Osteoblast (primary cell): ENCODE measurements at places on chromosomes 13 and 19. TPM values are rescaled to one million over a fixed set of nuclear protein-coding genes. Genes with fewer than 3 reads are reported as not detected.

- DNase-seq = no peak
These were observed 4.4 kb downstream of the TRIM13 start for GRCh38 chr13:50001287-50001686.

- DNase-seq = peak; percentile 68
These were observed 14.6 kb upstream of the DNMT1 start for GRCh38 chr19:10209315-10209714.

DNA sequence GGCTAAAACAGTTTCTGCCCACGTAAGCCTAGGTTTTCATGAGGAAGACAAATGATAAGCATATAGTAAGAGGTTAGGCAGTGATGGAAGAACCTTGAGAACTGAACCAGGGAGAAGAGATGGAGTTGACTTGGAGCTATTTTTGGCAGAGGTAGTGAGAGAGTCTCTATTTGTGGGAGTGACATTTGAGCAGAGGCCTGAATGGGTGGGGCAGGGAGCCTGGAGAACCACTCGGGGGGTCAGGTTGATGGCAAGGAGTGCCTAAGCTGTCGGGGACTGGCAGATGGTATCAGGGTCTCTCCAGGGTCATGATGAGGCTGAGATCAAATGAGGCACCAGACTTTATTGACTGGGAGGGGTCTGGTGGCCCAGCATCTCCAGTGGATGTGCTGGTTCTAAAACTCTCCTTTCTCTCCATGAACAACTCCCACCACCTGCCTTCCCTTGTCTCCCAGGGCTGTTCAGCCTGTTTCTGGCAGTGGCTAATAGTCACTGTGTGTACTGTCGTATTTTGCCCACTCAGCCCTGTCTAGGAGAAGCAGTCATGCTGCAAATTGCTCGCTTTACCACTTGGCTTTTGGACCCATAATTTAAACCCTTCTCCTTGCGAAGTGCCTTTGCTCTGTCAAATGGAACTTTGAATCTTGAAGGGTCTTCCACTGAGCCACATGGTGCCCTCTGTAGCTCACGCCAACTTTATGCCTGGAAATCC, 3.6 kb downstream of the MAU2 start:
- peak; percentile 62 for DNase-seq

GRCh38 chr19:50204811-50205675, 1.6 kb downstream of the MYH14 start:
- peak; percentile 80 for DNase-seq

DNA sequence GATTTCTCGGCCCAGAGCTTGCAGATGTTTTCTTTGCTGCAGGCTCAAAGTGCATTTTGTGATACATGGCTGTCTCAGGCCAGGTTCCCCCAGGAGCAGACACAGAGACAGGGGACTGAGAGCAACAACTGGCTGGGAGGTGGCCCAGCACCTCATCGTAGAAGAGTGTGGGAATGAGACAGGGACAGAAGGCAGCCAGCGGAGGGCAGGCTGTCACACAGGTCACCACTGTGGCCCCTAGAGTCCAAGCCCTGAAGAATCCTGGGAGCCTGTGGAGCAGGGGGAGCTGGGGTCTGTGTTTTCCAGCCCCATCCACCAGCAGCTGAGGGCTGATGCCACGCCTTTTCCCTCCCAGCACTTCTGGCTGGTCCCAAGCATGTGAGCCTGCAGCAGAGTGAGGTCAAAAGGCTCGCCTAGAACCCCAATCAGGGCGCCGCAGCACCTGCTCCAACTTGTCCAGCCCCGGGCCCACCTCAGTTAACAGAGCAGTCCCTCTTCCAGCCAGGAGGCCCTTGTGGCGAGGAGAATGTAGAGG, 723.8 kb downstream of the UQCRFS1 start:
- no peak for DNase-seq

DNA sequence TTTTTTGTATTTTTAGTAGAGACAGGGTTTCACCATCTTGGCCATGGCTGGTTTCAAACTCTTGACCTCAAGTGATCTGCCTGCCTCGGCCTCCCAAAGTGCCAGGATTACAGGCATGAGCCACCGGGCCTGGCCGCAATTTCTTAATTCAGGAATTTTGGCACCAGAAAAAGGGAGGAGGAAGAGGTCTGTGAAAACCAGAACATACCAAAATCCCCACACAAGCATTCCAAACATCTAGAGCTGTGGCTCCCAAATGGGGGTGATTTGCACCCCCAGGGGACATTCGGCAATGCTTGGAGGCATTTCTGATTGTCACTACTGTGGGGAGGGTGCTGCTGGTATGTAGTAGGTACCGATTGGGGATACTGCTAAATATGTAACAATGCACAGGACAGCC, 40.2 kb upstream of the ABCC4 start:
- no peak for DNase-seq

GRCh38 chr13:47457626-47458025, 543.4 kb downstream of the SUCLA2 start:
- DNase-seq = peak; percentile 49

GRCh38 chr13:26459276-26460131, 98.0 kb upstream of the WASF3 start:
- DNase-seq = no peak

- DNase-seq = no peak
These were observed 223.0 kb downstream of the LHFPL6 start for GRCh38 chr13:39379667-39380655.

- DNase-seq = no peak
These were observed 417.1 kb downstream of the OLFM4 start for GRCh38 chr13:53445686-53446085.

- peak; percentile 17 for DNase-seq
These were observed 88.1 kb downstream of the TSHZ3 start for GRCh38 chr19:31261019-31261602.

DNA sequence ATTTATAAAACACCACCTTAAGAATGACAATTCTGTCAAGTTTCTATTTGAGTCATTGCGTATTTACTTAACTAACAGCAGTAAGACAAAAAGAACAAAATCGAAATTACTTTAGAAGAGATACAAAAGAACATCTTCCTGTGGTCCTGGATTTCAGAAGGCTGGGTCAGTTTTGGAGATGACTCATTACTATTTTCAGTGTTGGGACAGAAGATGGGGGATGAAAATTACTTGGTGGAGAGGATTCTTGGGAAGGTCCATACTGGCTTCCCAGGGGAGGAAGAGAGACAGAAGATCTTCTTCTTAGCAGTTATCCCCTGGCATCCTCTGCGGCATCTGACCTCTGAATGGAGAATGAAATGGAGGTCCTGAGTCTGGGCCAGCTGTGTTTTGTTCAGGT, 33.5 kb upstream of the CSNK1A1L start:
- DNase-seq = no peak

DNA sequence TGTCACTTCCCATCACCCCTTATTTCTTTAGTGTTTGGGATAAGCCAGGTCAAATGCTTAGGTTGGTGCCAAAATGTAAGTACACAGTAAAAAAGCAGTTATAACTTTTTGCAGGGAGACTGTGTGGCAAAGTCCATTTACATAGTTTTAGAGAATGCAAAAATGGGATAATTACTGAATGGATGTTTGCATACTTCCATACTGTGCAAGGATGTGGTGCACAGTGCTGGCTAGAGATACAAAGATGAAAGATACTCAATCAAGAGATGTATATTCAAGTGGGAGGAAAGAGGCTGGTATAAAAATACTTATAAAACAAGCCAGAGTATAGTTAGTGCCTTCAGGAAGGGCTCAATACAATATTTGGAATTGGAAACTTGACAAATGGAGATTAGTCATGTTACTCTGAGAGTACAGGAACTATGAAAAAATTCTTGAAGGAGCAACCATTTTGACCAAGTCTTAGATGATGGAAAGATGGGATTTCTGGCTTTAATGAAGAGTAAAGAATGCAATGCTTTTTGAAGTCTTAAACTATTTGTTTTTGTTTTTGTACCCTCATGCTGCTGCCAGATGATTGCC, 8.0 kb downstream of the PDS5B start:
- DNase-seq = no peak

DNA sequence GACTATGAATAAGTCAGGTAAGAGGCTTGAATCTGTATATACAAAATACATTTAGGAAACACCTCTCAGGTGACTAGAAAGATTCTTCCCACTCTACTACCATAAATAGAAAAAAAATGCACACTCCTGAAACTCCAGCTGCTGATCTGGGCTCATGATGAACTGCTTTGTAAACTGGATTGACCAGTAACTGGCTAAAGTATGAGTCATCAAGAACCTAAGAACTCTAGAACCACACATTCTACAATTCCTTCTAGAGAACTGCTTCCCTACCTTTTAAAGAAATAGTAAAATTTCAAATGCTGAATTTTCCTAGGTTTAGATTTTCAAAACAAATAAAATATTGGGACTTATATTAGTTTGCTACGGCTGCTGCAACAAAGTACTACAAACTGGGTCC, 55.2 kb downstream of the ELF1 start:
- peak; percentile 64 for DNase-seq

DNA sequence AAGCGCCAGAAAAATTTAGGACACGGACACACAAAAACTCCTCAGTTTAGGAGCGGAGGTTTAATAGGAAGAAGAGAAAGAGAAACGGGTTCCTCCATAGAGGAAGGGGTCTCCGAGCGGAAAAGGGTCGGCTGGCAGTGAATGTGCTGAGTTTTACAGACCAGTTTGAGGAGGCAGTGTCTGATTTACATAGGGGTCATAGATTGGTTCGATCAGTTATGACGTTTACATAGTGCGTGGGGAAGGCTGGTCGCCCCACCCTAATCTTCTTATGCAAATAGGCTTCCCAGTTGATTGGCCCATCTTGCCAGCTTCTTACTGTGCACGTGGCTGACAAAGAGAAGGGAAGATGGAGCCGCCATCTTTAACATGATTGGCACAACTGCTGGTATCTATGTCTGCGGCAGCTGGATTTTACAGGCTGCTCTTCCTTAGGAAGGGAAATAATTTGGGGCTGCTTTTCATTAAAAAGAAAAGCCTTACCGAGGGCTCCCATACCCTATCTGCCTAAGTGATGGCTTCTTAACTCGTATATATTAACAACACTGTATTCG, 1.2 kb upstream of the ZNF225 start:
- peak; percentile 60 for DNase-seq

DNA sequence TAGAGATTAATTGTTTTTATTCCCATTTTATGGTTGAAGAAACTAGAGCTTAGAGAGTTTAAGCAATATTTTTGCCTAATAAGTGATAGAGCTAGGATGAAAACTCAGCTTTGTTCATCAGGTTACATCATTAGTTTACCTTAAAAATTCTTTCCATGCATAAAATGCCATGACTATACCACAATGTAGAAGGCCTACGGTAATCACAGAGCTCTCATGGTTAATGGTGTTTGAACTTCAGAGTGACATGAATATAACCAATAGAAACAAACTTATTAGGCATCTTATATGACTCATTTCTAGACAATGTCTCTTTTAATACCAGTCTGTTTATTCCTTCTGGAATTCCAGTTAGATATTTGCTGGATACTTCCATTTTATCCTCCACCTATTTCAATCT, 78.5 kb downstream of the FGF9 start:
- DNase-seq = no peak

DNA sequence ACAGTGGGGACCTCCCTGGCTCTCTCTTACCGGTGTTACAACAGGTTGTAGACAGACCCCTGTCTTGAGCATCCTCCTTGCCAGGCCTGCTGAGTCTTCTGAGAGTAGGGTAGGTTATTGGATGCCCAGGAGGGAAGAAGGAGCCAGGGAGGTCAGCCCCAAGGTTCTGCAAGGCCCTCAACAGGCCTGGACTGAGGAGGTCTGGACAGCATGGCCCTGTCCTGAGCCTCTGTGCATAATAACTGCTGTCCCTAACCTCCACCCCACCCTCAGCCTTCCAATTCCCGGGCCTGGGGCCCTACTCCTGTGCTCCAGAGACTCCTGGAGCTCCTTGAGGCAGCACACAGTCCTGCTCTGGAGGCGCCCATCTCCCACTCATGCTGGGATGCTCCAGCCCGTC, 336 bp downstream of the CD22 start:
- DNase-seq = peak; percentile 42

DNA sequence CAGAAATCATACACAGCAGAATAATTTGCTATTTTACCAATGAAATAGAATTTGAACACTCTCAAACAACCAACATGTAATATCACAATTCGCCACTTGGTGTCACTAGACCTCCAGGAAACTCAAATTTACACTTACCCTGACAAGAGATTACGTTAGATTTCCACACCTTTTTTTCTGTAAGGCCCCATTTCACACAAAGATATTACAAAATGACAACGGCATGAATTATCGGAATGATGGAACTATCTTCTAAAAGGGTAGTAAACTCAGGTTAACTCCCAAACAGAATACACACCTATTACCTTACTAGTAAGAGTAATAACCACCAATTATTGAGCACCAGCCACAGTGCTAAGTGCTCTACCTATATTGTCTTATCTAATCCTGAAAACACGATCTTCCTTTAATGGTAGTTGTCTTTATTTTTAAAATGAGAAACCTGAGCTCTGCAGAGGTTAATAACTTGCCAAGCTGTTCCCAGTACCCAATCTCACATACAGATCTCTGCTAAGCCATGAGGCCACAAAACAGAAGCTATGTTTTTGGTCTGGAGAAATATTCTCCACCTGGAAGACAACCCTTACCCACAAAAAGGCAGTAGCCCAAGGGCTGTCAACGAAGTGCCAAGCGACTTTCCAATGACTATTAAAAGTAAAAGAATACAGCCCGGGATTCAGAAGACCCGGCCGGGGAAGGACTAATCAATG, 152.4 kb downstream of the DCLK1 start:
- DNase-seq = peak; percentile 91

DNA sequence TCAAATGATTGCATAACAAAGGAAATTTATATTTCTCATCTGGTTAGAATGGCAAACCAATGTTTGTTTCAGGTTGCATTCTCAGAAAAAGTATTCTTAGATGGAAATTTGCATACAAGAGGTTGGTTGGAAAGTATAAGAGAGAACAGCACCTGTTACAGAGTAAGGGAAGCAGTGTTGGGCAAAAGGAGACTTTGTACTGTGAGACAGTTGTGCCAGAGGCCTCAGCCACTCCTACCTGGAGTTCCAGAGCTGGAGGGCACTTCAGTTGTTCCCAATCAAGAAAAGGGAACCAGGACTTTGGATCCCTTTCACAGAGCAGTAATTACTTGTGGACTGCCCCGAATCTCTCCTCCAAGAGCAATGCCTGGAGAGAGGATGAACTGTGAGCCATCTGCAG, 81.8 kb downstream of the SPRY2 start:
- DNase-seq = no peak

GRCh38 chr19:14203177-14203576, 2.8 kb downstream of the ADGRL1 start:
- DNase-seq = peak; percentile 31

GRCh38 chr13:28564030-28564429, 69.1 kb upstream of the FLT1 start:
- DNase-seq = no peak

- no peak for DNase-seq
These were observed 29.7 kb upstream of the KL start for GRCh38 chr13:32986552-32986951.

- DNase-seq = no peak
These were observed 239.9 kb downstream of the VWA8 start for GRCh38 chr13:41720839-41721561.

NLRP4 gene
- not detected in 2 replicates for total RNA-seq

APC2 gene
- 0.29 and 0.36 TPM in 2 replicates for total RNA-seq

ADGRE3 gene
- not detected in 2 replicates for total RNA-seq

GMIP gene
- total RNA-seq = 4.7 and 6.5 TPM in 2 replicates

ZNF20 gene
- 6.9 and 9.4 TPM in 2 replicates for total RNA-seq

SPACA4 gene
- not detected in 2 replicates for total RNA-seq

OLFM2 gene
- total RNA-seq = 0.29 and 0.72 TPM in 2 replicates

COG6 gene
- total RNA-seq = 36.2 and 44.5 TPM in 2 replicates

ICAM5 gene
- under 0.01 TPM in 1 of 2 replicates, not detected in the other for total RNA-seq
